Activated CD8-positive, alpha-beta memory T cell treated with anti-CD3 and anti-CD28 coated beads for 1 hour (primary cell): ENCODE measurements at places on chromosomes 2 and 18.

GRCh38 chr18:55321265-55322177, 266.5 kb downstream of the TCF4 start:
- no peak for DNase-seq

DNA sequence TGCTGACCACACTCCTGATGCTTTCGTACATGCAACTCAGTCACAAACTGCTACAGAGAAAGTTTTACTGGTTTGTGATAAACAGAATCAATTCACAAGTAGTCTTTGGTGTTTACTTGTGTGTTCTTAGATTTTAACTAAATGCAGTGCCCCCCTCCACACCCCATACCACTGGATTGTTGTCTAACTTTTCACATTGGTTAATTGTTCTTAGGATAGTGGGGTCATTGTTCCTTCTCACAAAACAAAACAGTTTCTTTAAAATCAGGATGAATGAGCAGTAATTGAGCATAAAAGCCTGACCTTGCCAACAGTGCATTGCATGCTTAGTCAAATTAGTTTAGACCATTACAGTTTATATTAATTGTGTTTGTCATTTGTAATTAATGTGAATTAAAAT, 14.1 kb upstream of the PNPT1 start:
- DNase-seq = no peak

GRCh38 chr2:238420878-238421694, 5.6 kb upstream of the ASB1 start:
- DNase-seq = no peak

DNA sequence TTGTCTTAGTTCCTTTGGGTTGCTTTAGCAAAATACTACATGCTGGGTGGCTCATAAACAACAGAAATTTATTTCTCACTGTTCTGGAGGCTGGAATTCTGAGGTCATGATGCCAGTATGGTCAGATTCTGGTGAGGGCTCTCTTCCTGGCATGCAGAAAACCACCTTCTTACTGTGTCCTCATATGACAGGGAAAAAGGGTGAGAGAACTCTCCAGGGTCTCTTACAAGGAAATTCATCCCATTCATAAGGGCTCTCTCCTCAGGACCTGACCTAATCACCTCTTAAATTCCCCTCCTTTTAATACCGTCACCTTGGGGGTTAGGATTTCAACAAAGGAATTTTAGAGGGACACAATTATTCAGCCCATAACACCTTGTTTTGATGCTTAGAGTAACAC, 243.1 kb upstream of the TNP1 start:
- no peak for DNase-seq

DNA sequence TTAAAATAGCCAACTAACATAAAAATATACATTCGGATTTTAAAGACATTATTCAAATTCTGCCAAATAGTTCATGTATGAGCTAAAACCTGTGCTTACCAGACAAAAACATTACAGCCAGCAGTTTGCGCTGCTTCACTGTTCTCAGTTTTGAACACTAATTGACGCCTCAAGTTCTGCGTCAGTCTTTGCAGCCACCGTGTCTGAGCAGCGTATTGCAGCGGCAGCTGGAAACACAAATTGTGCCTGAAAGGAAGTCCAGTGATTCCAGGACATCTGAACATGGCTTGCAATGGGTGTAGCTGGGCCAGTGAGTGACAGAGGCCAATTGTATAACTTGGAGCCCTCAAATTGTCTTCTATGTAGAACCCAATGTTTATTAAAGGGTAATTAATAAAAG, 267.6 kb downstream of the TFCP2L1 start:
- no peak for DNase-seq

GRCh38 chr2:224938651-224939182, 103.6 kb downstream of the DOCK10 start:
- DNase-seq = no peak

DNA sequence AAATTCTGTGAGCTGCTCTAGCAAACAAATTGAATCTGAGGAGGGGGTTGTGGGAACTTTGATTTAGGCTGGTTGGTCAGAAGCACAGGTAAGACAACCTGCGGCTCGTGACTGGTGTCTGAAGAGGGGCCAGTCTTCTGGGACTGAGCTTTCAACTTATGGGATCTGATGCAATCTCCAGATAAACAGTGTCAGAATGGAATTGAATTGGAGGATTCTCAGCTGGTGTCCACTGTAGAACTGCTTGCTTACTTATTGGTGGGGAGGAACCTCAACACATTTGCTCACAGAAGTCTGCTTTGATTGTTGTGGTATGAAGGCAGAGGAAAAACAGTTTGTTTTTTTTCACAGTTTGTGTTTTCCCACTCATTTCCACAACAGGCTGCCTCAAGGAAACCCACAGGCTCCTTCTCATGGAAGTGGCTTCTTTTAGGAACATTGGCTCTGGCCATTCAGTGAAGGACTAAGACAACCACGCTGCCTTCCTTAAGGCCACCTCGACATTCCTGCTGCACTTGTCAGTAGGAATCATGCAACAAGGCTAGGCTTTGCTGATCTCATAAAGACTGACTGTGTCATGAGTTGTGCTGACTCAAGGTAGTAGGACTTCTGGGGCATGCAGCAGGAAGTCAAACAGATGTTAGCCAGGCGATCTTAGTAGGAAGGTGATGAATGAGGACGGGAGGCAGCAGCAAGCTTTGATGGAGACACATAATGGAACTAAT, 104.7 kb downstream of the TSN start:
- DNase-seq = no peak

GRCh38 chr2:177207101-177207500, 5.5 kb upstream of the HNRNPA3 start:
- no peak for DNase-seq

GRCh38 chr2:7440977-7441376, 523.8 kb downstream of the RNF144A start:
- DNase-seq = no peak

- DNase-seq = no peak
Observed at GRCh38 chr18:28178720-28179119, 1.8 kb upstream of the CDH2 start.

- no peak for DNase-seq
Observed at GRCh38 chr2:239328351-239329191, 72.2 kb downstream of the HDAC4 start.

DNA sequence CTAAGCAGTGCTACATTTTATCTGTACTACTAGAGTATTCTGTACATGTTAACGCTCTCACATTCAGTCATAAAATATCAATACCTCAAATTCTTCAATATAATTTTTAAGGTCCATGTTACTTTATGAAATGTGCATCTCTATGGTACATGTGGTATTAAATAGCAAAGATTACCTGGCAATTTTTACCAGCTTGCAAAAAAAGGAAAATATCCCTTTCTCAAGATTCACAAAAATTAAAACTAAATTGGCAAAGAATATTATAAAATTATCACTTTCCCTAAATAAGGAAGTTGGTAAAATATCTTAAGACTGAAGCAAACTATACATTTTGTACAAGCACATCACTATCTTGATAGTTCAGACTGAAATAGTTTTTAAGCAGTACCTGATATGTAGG, 115.0 kb upstream of the RNU4ATAC start:
- DNase-seq = no peak

- no peak for DNase-seq
Observed at GRCh38 chr2:151632993-151633565, 101.2 kb downstream of the NEB start.

DNA sequence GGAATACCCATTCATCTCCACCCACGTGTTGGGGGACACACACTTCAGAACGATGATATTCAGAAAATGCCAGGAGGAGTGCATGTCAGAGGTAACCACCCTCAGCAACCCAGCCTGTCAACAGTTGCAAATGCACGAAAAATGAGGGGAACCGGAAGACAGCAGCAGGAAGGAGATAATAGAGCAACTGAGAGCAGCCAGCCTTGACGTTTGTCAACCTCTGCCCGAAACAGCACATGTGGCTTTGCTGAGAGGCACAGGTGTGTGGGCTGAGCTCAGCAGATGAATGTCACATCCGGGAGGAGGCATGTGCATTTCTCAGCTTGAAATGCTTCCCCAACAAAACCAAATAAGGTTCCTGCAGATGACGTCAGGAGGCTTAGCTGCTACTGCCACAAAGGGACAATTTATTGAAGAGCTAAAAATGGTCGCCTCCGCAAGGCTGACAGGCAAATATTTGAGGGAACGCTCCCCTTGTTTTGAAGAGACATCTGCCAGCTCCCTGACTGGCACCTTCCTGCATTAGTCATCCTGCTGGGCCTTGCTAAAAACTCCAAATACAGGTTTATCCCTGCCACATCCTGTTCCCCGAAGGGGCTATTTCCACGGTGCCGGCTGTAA, 419.0 kb downstream of the NBAS start:
- peak; percentile 19 for DNase-seq

- no peak for DNase-seq
Observed at GRCh38 chr2:8872821-8873432, 35.5 kb upstream of the KIDINS220 start.

GRCh38 chr2:167640096-167640495, 607.3 kb downstream of the STK39 start:
- no peak for DNase-seq

DNA sequence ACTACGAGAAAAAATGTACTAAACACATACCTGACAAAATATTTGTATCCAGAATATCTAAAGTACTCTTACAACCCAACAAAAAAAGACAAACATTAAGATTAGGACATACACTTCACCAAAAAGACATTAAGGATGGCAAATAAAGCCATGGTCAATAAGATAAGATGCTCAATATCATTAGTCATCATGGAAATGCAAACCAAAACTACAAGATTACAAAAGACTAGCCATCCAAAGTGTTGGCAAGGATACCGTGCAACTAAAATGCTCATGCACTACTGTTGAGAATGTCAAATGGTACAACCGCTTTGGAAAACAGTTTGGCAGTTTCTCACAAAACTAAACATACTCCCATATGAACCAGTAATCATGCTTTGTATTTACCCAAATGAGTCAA, 29.7 kb downstream of the MAP3K2 start:
- DNase-seq = no peak

- no peak for DNase-seq
Observed at GRCh38 chr2:216687646-216688045, 7.7 kb downstream of the IGFBP5 start.

DNA sequence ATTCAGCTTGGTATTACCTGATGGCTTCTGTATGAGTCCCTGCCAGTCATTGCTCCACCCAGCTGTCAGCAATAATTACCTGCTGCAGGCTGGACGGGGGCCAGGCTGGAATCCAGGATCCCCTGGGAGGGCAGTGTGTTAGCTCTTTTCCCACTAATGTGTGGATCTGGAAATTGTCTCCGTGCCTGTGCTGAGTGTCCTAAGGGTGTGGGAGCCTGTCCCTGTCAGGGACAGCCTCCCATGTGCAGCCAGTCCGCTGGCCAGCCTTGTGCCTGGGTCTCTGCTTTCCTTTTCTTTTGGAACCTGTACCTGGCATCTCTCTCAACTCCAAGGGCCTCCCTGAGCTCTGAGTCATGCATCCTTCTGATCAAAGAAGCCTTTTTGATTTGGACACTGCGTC, 107.2 kb upstream of the SPRED2 start:
- no peak for DNase-seq

- DNase-seq = no peak
Observed at GRCh38 chr2:46821600-46821999, 94.0 kb downstream of the MCFD2 start.

GRCh38 chr2:127011231-127011661, 95.7 kb downstream of the BIN1 start:
- DNase-seq = no peak
